ENCODE measurements at places on chromosomes 16 and 17.

DNA sequence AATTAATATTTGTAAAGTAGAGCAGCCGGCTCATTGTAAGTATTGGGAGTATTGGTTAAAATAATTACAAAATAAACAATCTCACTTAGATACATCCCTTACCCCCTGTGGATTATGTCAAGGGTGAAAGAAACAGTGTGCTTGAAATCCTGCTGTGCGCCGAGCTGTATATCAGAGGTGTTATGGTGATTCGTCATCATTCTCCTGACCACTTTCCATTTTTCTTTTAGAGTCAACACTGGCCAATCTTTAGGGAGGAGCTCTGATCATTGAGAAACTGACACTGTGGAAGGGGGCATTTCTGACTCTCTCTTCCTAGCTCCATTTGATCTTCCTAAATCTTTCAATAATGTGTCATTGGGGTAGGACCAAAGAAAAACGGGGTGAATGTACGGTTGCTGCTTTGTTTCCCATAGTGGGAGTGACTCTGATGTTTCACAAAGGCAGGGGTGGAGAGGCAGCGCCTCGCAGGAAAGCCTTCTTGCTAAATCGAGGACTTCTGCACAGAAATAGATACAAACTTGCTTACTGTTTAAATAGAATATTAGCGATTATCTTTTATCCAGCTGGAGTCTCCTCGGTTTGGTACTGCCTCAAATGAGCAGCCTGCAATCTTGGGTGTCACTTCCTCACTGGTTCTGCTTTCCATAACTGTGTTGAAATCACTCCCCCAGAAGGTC lies 123.4 kb downstream of the PRKCB start:
- no peak for DNase-seq

DNA sequence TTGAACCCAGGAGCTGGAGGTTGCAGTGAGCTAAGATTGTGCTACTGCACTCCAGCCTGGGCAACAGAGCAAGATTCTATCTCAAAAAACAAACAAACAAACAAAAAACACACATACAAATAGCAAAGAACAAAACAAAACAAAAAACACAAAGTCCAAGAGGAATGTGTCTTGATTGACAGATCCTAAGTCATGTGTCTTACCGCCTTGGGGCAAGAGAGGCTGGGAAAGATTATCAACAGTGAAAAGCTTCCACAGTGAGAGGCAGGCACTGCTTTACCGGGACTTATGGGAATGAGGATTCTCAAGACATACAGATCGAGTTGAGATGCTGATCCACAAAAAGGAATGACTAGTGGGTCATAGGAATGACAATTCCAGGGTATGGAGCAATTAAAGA lies 62.7 kb upstream of the GAS7 start:
- DNase-seq: no peak

GRCh38 chr16:75821117-75821516 lies 94.8 kb upstream of the CPHXL start:
- no peak for DNase-seq

GRCh38 chr16:12348733-12349704 lies 372.5 kb downstream of the SNX29 start:
- no peak for DNase-seq

DNA sequence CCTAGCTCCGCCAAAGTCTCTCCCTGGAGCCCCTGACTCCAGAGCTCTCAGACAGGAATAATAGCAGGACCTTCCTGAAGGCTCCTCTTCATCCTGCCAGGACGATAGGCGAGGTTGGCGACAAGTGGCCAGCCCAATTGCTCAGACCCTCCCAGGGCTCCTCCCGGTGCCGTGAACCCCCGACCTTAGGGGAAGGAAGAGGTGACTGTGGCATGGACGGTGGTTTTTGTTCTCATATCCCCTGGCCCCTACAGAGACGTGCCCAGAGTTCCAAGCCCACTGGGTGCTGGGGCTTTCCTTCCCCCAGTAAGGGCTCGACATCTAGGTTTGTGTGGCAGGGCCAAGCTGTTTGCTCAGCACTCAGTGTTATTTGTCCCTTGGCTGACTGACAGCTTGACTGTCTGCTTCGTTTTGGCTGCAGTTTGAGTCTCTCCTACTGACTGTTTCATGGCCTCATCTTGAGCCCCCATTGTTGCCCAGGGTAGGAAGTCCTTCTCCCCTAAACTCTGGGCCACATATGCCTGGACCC lies 4.6 kb upstream of the ADCY7 start:
- no peak for DNase-seq

DNA sequence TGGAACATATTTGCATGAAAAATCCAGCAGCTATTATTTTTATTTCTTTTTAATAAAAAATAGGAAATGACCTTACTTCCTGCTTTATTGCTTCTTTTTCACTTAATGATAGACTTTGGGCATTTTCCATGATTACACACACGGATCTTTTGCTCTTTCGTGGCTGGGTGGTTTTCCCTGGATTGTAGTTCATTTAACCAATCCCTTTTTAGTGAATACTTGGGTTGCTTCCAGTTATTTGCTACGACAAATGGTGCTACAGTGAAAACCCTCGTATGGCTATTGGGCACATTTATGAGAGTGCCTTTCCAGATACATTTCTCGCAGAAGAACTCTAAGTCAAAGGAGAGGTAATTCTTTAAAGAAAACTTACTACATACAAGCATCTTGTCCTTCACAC lies 38.6 kb downstream of the FOXL1 start:
- DNase-seq: no peak

DNA sequence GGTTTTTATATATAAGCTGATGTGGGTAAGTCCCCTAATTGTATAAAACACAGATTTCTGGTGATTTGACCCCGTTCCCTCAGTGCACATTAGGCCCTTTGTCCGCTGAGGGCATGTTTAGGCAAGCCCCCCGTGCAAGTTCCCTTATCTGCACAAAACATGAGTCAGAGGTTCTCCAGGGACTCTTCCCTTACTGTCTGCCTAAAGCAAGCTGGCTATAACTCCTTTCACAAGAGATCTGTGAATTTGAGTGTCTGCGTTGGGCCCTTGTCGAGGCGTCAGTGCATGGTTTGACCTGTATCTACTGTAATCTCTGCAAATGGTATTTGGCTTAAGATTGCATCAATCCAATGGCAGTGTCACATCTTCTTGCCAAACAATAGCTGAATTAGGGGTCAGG lies 712.8 kb downstream of the CDH8 start:
- no peak for DNase-seq

GRCh38 chr17:17827826-17828621 lies 8.8 kb downstream of the SREBF1 start:
- DNase-seq: no peak

GRCh38 chr17:7328840-7329373 lies at the start of gene NEURL4:
Gene NEURL4, minus strand, starts transcription at chr17:7329335. Its CDS starts 23 bp downstream, at chr17:7329312.
- DNase-seq: no peak

DNA sequence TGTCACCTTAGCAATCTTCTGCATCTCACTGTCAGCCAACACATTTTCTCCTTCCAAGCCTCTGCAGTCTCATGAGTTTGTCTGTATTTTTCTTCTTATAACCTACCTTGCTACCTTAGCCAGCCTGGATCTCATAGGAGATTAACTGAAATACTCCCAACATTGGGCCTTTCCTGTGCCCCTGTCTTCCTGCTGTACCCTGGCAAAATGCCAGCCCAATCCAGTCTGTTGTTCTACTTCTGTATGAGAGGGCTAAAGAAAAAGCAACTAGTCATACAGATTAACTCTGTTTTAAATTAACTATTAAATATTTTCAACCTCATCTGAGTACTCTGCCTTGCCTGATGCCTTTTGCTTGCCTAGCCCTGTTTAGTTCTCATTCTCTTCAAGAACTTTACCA lies 18.4 kb downstream of the GOSR1 start:
- DNase-seq: no peak

DNA sequence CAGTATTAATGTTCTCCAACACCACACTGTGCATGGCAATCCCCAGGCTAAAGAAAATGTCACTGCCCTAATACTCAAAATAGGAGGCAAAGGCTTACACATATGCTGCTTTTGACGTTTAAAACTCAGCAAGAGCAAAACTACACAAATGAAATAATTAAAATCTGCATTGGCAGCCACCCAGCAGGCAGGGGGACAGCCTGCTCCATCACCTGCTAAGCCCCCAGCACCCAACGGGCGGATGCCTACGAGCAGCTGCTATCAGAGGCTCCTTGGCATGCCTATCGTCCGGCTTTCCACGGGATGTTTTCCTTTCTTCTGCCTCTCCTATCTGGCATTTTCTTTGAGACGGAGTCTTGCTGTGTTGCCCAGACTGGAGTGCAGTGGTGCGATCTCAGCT lies 337.5 kb downstream of the SOX9 start:
- DNase-seq: no peak

- DNase-seq: no peak
Measured at GRCh38 chr17:56614522-56614921, 21.0 kb downstream of the NOG start.

- DNase-seq: no peak
Measured at GRCh38 chr17:11121341-11121985, 119.5 kb upstream of the SHISA6 start.

DNA sequence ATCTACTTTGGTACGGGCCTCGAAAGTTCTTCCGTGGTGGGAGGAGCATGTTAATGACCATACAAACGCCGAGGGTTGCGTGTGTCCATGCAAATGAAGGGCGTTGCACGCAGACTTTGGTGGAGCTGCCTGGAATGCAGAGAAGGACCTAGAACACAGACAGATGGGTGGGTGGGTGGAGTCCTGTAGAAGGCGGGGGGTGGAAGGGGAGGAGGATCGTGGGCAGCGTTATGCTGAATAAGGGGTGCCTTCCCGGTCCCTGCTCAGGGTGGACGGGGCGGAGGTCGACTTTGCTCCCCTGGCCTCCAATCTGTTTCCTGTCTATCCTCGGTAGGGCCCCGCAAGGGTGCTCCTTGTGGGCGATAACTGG lies 795 bp upstream of the PAQR4 start:
- no peak for DNase-seq

DNA sequence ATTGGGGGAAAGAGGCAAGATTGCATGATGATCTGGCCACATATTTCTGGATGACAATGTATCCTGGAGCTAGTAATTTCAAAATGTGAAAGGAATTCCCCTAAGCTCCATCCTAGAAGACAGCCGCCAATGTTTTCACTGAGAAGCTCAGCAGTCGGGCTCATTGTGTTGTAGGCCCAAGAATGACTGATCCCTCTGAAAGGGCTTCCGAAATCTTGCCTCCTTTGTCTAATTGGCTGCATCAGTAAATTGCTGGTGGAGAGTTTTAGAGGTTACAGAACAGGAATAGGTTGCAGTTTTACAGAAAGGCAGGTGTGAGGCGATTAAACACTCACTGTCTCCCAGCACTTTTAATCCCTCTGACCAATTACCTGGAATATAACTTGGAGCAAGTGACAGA lies 464.1 kb upstream of the SALL1 start:
- no peak for DNase-seq

DNA sequence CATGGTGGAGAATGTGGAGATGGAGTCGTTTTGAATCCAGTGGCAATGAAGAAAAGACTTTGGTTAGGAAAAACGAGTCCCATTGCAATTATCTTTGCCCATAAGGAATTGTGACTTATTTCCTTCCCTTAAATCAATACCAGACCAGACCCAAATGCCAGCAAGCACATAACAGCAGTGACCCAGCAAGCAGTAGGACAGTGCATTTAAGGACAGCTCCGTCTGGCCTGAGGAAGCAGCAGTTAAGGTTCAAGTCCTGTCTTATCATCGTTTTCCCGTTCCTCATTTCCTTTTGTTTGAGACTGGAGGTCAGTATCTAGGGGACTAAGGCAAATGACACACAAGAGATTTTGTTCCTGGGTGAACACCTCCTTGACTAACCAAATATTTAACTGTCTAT lies 74.6 kb upstream of the FAM20A start:
- DNase-seq: no peak

- no peak for DNase-seq
Measured at GRCh38 chr16:56019274-56019673, 144.1 kb upstream of the CES5A start.

DNA sequence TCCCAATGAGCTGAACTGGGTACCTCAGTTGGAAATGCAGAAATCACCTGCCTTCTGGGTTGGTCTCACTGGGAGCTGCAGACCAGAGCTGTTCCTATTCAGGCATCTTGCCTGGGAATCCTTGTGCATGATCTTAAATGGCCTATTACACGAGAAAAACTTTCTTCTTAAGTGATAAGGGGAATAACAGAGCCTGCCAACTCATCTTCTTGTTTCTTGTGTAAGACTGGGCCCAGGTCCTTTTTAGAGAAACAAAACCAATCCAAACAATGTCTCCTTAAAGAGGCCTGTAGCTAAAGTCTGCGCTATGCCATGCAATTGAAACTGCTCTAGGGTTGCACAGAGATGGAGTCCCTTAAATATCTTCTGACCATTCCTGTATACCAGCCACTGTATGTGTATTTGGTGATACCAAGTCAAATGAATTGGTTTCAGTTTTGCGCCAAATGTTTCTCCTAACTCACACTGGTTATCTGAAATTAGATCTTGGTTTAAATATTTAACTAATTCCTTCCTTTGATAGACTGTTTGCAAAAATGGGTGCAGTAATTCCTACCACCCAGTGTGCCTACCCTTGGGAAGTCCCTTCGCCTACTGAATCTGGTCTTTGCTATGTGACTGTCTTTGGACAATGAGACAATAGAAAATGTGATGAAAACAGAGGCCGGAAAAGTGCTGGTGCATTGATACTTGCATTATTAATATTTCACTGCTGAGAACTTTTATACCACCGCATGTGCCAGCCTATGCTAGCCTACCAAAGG lies 6.5 kb upstream of the CCL23 start:
- DNase-seq: no peak

DNA sequence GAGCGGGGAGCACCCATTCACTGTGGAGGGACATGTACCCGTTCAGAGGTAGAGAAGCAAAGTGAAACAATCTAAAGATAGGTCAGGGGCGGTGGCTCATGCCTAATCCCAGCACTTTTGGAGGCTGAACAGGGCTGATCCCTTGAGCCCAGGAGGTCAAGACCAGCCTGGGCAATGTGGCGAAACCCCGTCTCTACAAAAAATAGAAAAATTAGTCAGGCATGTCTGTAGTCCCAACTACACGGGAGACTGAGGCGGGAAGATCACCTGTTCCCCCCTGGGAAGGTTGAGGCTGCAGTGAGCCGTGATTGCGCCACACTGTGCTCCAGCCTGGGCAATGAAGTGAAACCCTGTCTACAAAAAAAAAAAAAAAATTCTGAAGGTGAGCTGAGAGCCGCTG lies 21.7 kb downstream of the MYL4 start:
- DNase-seq: no peak

GRCh38 chr17:48840441-48840840 lies 9.6 kb downstream of the CALCOCO2 start:
- DNase-seq: no peak

DNA sequence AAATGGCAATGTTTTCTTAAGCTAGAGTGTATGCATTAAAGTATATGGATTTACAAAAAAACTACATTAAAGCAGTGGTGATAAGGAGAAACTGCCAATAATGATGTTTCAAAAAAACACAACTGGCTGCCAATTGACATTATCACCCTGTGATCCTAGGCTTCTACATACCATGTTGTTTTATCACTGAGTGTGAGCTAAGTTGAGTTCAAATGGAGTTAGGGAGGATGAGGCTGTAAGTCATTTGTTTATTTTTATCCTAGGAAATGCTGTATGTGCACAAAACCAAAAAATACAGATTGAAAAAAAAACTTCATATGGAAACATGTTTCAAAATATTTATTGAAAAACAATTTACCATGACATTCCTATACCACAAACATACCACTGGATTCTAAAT lies 22.9 kb downstream of the CHCT1 start:
- no peak for DNase-seq

Measured in hippocampal formation (tissue), 2 donors.